H9 (cell line): ENCODE measurements at places on chromosomes 5 and 9. TPM values are rescaled to one million over a fixed set of nuclear protein-coding genes. Genes with fewer than 3 reads are reported as not detected.

DNA sequence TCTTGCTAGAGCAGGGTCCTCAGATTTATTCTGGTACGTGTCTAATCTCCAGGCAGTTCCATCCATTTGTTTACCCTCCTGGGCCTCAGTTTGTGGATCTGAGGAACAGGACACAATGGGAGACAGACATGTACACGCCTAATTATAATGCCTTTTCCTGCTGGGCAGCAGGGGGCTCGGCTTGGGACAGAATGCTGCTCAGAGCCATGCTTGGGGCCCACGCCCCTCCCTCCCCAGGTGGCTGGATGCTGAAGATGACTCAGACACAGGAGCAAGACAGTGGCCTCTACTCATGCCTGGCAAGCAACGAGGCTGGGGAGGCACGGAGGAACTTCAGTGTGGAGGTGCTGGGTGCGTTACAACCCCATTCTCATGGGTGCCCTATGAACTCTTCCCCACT is 72.7 kb upstream of the ASS1 start:
- H3K4me1 ChIP-seq: no peaks in the 10 kb centered on the region
- no peak for DNase-seq
- H3K27ac ChIP-seq: no peak overlapping the region
- H3K4me3 ChIP-seq: no peak overlapping the region
- peaks cover 14% of the 10 kb centered on the region for H3K36me3 ChIP-seq

DNA sequence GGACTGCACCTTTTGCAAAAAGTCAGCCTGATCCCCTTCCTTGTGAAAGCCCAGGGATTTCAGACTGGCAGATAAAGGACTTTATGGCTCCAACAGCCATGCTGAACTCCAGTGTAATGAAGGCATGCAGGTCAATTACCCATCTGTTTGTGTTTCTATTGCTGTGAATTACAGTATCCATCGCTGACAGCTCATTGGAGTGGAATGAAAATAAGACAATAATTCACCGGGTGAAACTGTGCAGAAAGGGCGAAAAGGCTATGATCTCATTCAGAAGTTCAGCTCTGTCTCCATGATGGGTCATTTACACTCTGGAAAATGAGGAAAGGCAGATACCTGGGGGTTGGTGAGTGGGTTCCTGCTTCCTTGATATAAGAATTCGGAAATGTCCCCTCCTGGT is 148.0 kb downstream of the BRINP1 start:
- no peaks in the 10 kb centered on the region for H3K27me3 ChIP-seq
- H3K27ac ChIP-seq: no peak overlapping the region
- peaks cover 5% of the 10 kb centered on the region for H3K36me3 ChIP-seq
- H3K4me1 ChIP-seq: no peaks in the 10 kb centered on the region
- no peak for DNase-seq
- H3K4me3 ChIP-seq: no peak overlapping the region

Gene NMUR2
- 0.11 TPM in 1 of 2 replicates, not detected in the other for total RNA-seq

Gene DRD1
- total RNA-seq: not detected in 2 replicates

GRCh38 chr9:20662156-20662555 is 21.9 kb upstream of the FOCAD start:
- H3K27me3 ChIP-seq: no peaks in the 10 kb centered on the region
- H3K4me1 ChIP-seq: peaks cover 15% of the 10 kb centered on the region; the same call in 1 of the 2 replicates
- DNase-seq: no peak
- H3K27ac ChIP-seq: no peak overlapping the region
- no peak overlapping the region for H3K4me3 ChIP-seq

GRCh38 chr9:131255676-131256197 is 20.6 kb downstream of the FAM78A start:
- no peaks in the 10 kb centered on the region for H3K27me3 ChIP-seq
- H3K4me1 ChIP-seq: no peaks in the 10 kb centered on the region; the same call in 1 of the 2 replicates
- H3K36me3 ChIP-seq: no peaks in the 10 kb centered on the region
- DNase-seq: no peak

GRCh38 chr9:21286659-21287058 is 18.5 kb downstream of the IFNA5 start:
- no peak overlapping the region for H3K27ac ChIP-seq
- no peak overlapping the region for H3K4me3 ChIP-seq
- no peaks in the 10 kb centered on the region for H3K36me3 ChIP-seq
- H3K4me1 ChIP-seq: no peaks in the 10 kb centered on the region

- H3K27me3 ChIP-seq: no peaks in the 10 kb centered on the region
- DNase-seq: no peak
- no peak overlapping the region for H3K27ac ChIP-seq
These were observed 500.6 kb downstream of the KIF4B start for GRCh38 chr5:155514105-155514563.

Gene ZFP2
- total RNA-seq: 0.37 and 0.52 TPM in 2 replicates
